ENCODE measurements at places on chromosomes 7 and 10.

DNA sequence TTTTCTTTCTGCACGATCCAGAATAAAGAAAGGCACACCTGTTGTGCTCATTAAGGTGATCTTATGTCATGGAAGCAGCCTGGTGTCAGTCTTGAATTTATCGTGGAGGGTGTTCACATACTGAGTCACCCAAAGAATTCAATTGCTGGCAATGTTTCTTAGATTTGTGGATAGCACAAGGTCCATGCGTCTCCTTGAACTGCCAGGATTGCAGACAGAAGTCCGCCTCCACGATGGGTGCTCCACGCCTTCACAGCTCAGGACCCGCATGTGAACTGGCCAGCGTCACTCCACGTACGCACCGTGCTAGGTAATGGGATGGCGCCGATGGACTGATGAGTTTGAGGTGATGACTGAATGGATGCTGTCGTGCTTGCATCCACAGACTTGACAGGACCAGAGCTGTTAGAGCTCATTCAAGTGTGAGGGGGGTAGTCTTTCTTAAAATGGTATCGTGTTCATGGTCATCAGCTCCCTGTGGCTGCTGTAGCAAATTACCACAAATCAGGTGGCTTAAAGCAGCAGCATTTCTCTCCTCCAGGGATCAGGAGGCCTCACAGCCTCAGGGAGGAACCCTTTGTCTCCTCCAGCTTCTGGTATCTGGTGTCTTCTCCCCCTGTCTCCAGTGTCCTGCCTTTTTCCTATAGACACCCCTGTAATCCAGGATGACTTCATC, 65.4 kb upstream of the DNAJB6 start:
- DNase-seq, result no peak

DNA sequence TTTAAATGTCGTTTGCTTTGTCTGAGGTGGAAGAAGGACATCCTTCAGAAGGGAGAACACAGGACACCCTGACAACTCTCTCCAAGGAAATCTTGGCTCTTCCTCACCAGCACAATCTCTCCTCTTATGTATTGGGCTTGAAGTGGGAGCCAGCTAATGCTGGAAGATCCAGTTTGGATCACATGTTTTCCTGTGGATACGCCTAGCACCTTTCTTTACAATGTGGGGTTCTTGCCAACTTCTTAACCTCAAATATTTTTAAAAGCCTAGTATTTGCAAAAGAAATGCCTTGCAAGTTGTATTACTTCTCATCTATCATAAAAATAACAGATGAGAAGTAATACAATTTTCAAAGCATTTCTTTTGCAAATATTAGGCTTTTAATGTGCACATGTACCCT, 76.4 kb downstream of the FRMD4A start:
- no peak for DNase-seq

GRCh38 chr10:60863796-60864195, 80.2 kb downstream of the RHOBTB1 start:
- DNase-seq, result no peak

DNA sequence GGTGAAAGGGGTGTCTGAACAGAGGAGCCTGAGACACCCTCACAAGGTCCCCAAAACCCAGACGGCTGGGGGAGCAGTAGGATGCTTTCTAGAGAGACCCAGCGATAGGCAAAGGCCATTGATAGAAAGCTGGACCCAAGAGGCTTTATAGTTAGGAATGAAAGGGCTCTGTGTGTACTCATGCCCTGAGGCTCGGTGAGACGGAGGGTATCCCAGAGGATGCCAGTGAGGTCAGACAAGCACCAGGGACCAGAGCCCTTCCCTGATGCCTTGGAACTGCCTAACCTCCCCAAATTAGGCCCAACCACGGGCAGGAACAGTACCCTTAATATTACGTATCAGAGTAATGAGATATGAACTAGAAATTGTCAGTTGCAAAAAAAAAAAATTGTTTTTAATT, 48.6 kb upstream of the RTKN2 start:
- no peak for DNase-seq

DNA sequence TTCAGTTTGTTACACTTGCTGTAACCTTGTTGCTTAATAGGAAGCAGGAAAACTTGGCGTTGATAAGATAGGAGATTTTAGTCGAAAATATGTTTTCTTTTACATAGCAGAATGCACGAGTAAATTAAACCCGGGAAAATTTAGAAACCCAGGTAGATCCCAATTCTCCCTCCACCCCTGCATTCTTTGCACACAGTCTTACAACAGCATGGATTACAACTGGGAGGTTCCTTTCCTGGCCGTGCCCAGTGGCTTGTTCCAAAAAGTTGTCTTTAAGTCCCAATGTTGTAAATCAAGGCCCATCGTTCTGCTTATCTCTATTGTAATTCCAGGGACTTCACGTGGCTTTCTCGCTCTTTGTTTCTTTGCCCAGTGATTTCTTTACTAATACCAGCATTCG, 1.1 kb upstream of the DPY19L1 start:
- DNase-seq, result no peak

GRCh38 chr10:27399871-27400270, 104.2 kb upstream of the RAB18 start:
- no peak for DNase-seq

- DNase-seq, result peak; percentile 49
These were observed 7.1 kb upstream of the UNCX start for GRCh38 chr7:1225441-1226185.

DNA sequence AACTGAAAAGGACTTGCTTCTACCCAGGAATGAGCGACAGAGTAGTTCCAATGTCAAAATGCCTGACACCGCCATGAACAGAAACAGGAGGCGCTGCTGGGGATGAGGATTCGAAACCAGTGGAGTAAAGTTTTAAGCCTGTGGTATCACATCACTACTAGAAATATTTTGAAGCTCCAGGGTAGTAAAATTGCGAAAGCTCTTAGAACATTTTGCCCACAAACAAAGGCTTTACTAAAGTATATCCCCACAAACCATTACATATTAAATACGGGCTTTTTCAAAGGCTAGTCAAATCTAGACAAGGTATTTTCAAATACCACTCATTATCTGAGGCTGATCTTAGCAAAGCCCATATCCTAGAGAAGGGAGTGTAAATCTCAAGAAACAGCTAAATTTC, 2.4 kb downstream of the PRDX3 start:
- peak; percentile 22 for DNase-seq

DNA sequence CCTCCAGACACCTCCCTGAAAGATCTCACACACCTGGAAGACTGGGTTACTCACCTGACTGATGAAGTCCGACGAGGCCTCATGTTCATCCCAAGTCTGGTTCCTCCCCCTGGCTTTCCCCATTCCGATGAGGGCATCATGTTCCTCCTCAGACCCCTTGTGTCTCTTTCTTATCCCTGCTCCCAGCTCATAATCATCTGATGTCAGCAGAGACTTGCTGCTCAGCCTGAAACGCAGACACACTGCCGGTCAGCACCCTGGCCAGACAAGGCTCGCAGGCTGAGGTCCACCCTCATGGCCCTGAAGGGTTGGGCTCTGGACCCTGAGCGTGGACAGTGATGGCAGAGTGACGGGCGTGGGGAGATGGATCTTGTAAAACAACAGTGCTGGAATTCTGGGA, 64.3 kb downstream of the TNRC18 start:
- no peak for DNase-seq

DNA sequence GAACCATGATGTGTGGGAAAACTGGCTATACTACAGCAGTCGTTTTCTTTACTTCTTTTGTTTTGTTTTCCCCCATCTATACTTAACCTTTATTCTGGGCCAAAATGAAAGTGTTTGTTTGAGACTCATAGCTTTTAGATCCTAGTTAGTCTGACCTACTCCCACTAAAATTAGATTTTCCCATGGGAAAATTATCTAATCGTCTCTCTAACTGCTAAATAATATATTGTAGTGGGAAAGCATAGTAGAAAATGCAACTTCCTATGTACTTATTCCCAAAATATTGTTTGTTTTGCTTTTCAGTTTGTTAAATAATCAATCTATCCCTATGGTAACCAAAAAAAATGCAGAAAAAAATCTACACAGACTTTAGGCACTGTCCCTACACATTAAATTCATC, 96.6 kb downstream of the NOC3L start:
- no peak for DNase-seq

GRCh38 chr10:53102424-53102823, 329.8 kb upstream of the MBL2 start:
- DNase-seq, result no peak

All from hepatocyte (in vitro differentiated cells).